Cerebellum (tissue), 4 donors: ENCODE measurements at places on chromosomes 6 and 20.
A peak's percentile ranks its signal among the peaks of the same experiment; 100 is the strongest.

DNA sequence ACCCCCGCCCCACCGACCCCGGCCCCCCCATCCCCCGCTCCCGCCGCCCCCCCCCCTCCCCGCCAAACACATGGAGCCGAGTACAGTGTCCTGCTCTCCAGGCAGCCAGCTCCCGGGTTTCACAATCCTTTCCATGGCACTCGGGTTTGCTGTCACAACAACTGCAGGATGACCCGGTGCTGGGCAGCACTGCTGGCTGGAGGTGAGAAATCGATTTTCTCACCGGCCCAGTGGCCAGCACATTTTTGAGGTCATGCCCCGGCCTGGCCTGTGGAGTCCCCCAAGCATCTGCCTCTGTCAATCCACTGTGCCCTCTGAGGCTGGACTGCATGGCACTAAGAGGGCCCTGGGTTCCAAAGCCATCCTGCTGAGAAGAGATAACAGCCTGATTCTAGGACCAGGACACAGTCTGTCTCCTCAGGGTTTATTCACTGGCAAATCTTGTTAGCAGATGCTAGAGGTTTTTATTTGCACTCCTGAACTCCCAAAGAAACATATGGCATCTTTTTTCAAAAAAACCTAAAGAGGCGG, 129.5 kb downstream of the NFATC2 start:
- peak; percentile 36 for DNase-seq

DNA sequence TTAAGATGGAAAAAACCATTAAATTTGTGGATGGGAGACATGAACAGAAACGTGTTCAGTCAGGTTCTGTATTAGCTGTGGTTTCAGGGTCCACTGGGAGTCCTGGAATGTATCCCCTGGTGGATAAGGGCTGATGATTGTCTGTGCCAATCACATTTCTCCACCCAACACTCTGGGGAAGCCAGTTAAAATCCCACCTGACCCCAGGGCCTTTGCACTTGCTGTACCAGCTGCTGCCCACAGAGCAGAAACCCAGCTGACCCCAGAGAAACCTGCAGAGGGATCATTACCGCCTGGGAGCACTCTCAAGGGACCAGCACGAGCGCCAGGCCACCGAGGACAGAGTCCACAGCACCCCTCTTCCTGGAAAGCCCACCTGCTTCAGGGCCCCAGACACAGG, 260.7 kb downstream of the PREX1 start:
- no peak for DNase-seq

- DNase-seq, result no peak
Observed at GRCh38 chr6:115441651-115442050, 619.0 kb downstream of the FRK start.

GRCh38 chr6:121698617-121699016, 263.2 kb downstream of the GJA1 start:
- DNase-seq, result no peak

- DNase-seq, result peak; percentile 85
Observed at GRCh38 chr6:155147958-155148663, 115.7 kb upstream of the CLDN20 start.

- DNase-seq, result no peak
Observed at GRCh38 chr6:52186075-52186474, at the start of gene IL17A. TSS of gene IL17A (plus strand) at chr6:52186375. CDS start at chr6:52186432, 57 bp downstream.

DNA sequence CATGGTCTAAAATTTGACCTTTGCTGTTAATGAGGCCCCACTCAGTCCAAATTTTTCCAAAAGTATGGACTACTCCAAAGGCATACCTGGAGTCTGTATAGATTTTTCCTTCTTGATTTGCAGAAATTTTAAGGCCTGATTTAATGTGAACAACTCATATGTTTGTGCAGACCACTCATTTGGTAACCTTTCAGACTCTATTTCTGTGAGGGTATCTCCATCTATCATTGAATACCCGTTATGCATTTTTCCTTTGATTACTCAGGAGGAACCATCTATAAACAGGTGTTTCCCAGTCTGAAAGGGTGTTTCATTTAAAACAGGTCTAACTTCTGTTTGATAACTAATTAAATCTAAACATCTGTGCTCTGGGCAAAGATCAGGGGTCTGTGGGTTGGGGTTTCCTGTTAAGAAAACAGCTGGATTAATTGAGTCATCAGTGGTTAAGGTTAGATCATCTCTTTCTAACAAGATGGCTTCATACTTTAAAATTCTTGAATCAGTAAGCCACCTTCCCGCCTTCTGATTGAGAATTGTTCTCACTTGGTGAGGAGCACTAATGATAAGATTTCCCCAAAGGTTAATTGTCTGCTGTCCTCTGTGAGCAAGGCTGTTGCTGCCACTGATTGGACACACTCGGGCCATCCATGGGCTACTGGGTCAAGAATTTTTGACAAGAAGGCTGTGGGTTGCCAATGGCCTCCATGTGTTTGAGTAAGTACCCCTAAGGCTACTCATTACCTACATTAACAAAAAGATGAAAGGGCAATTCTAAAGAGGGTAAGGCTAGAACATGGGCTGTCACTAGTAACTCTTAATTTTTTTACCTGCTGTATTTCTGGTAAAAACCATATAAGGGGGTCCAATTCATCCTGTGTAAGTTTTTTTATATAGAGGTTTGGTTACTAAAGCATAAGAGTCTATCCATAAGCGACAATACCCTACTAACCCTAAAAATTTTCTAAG, 24.1 kb downstream of the HLA-B start:
- no peak for DNase-seq

DNA sequence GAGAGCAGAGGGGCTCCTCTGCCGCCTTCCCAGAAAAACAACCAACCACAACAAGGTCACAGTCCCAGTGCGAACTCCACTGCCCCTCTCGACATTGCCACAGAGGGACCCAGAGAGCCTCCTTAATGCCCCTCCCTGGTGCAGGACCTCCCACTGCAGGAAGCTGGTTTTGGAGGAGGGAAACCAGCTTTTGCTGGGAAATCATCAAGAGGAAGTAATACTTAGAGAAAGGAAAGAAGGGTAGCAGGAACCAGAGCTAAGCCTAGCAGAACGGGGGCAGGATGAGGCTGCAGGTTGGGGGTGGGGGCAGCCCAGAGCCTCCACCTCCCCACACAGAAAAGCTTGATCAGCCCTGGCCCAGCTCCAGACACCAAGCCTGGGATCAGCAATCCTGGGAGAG, 37.7 kb upstream of the SIRPA start:
- no peak for DNase-seq

- no peak for DNase-seq
Observed at GRCh38 chr6:48733581-48733980, 622.6 kb upstream of the PTCHD4 start.

- no peak for DNase-seq
Observed at GRCh38 chr6:104281370-104281769, 578.3 kb downstream of the HACE1 start.

DNA sequence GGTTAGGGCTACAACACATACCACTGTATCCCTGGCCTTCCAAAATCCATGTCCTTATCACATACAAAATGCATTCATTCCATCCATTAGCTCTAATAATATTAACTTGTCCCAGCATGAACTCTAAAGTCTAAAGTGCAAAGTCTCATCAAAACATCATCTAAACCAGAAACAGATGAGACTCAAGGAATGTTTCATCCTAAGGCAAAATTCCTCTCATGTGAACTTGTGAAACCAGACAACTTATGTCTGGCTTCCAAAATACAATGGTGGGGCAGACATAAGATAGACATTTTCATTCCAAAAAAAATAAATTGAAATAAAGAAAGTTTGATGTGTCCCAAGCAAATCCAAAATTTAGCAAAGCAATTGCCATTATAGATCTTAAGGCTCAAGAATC, 257.4 kb downstream of the HTR1B start:
- no peak for DNase-seq

DNA sequence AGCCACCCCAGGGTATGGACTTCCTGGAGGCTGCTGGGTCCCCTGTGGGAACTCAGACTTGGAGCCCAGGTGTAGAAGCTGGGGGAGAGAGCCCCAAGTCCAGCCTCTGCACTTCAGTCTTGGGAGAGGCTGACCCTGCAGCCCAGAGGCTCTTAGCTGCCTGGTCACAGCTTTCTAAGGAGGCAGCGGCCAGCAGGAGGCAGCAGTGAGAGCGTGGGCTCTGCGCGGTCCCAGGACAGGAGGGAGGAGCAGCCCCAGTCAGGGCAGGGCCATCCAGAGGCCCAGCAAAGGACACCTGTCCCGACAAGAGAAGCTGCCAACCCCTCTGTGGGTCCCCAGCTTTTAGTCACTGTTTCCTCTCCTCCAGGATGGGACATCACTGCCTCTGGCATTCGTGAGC, 9.4 kb downstream of the TREML2 start:
- DNase-seq, result no peak

GRCh38 chr6:63267046-63267445, 52.7 kb downstream of the LGSN start:
- DNase-seq, result no peak

DNA sequence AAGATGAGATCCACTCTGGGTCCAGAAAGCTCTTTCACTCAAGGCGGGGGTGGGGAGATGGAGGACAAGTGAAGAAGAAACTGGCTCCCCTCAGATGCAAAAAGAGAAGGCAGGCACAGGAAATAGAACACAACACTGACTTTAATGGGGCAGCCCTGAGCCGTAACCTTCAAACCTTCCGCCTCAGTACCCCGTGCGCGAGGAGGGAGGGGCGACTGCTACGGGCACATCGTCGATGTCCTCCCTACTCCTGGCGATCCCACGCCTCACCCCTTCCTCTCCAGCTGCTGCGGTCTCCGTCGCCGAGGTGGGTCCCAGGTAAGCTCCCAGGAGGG, 3.9 kb downstream of the SPEF1 start:
- no peak for DNase-seq
